ENCODE measurements at places on chromosomes 16 and 17.
A peak's percentile ranks its signal among the peaks of the same experiment; 100 is the strongest.

DNA sequence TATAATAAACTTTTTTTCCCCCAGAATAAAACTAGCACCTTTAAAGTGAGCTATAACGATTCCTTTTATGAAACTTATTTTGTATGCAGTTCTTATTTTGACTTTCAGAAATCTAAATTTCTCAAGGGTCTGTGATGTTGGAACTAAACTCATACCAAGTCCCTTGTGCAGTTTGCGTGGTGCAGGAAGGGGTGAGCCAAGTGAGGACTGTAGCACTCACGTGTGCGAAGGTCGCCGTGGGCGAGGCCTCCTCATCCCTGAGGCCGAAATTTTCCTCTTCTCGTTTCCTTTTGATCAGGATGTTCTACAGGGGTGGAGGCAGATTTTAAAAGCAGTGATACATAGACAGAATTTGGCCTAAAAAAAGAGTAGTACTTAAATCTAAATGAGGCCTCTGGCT, 73.7 kb downstream of the RPTOR start:
- DNase-seq, result no peak

GRCh38 chr17:61536422-61536955, 54.5 kb downstream of the NACA2 start:
- DNase-seq, result no peak

- peak; percentile 88 for DNase-seq
Measured at GRCh38 chr16:30934827-30935557, 11.6 kb downstream of the FBXL19 start.

DNA sequence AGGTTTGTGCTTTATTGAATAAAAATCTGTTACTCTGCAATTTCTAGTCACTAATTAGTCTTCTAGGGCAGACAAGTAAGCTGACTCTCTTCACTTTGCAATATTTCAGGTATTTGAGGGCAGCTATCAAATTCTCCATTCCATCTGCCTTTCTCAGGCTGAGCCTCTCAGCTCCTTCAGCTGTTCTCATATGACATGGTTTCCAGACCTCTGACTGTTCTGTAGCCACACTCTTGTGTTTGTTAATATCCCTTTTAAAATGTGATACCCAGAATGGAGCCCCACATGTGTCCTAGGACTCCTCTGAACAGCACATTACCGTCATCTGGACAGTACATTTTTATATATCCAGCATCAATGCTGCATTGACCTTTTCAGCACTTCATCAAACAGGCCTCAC, 46.1 kb upstream of the MTMR4 start:
- no peak for DNase-seq

- DNase-seq, result no peak
Measured at GRCh38 chr16:88369447-88370008, 13.2 kb upstream of the ZNF469 start.

DNA sequence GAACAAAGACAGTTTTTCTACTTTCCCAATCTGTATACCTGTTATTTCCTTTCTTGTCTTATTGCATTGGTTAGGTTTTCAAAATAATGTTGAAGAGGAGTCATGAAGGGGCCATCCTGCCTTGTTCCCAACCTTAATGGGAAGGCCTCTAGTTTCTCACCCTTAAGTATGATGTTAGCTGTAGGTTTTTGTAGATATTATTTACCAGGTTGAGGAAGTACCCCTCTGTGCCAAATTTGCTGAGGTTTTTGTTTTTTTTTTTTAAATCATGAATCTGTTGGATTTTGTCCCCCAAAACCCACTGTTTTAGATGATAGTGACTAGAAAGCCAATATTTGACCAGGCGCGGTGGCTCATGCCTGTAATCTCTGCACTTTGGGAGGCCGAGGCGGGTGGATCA, 36.4 kb downstream of the VMP1 start:
- no peak for DNase-seq

GRCh38 chr16:69115837-69116236, 10.4 kb downstream of the HAS3 start:
- no peak for DNase-seq

GRCh38 chr16:49419006-49419405, 45.4 kb downstream of the C16orf78 start:
- peak; percentile 79 for DNase-seq

DNA sequence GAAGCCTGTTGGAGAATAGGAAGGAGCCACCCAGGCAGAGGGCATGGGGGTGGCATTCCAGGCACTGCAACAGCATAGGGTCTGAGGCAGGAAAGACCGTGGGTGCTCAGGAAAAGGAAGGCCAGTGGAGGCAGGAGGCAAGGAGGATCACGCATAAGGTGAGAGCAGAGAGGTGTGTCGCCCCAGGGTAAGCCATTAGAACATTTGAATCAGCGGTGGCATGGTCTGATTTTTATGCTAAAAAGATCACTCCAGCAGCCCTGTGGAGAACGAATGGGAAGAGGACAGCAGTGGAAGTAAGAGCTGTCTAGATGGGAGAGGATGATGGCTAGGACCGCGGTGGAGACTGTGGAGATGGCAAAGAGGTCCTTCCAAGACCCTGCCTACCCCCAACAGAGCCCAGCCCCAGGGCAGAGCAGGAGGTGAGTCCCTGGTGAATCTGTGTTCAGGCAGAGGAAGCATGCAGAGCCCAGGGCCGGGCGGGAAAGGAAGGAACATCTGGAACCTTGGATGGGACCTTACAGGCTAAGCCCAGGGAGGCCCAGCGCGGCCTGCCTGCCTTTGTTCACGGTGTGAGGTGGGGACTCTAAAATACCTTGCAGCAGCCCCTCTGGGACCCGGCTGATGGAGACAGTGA, 7.8 kb downstream of the LPO start:
- no peak for DNase-seq
